Left ventricle myocardium superior (tissue), 1 donor: ENCODE measurements at places on chromosomes 6 and 20.

DNA sequence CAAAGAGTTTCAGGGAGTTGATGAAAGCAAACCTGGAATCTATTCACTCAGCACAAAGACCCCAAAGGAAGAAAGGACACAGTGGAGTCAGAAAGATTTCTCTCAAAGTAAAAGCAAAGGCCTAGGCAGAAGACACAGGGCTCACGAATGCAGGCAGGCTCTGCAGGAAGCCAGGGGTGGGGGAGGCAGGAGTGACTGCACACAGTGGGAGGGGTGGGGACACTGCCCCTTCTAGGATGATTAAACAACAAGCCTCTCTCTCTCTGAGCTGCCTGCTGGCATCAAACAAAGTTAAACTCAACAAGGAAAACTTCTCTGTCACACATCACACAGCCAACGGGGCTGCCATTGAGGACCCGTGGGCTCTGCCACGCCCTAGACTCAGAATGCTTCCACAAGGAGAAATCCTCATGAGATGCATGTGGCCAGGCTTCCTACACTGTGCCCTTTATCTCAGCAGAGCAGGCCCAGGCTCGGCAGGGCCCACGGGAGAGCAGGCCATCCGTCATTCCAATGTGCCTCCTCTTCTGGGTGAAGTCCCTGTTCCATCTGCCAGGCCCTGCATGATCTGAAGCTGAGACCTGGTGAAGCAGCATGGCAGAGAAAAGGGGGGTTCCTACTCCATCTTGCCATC is 70.1 kb downstream of the RAMACL start:
- no peak for DNase-seq

- no peak for DNase-seq
Measured at GRCh38 chr20:60446267-60447111, 488.3 kb downstream of the CDH26 start.

GRCh38 chr20:24980291-24981053 is 12.1 kb downstream of the APMAP start:
- DNase-seq, result no peak

DNA sequence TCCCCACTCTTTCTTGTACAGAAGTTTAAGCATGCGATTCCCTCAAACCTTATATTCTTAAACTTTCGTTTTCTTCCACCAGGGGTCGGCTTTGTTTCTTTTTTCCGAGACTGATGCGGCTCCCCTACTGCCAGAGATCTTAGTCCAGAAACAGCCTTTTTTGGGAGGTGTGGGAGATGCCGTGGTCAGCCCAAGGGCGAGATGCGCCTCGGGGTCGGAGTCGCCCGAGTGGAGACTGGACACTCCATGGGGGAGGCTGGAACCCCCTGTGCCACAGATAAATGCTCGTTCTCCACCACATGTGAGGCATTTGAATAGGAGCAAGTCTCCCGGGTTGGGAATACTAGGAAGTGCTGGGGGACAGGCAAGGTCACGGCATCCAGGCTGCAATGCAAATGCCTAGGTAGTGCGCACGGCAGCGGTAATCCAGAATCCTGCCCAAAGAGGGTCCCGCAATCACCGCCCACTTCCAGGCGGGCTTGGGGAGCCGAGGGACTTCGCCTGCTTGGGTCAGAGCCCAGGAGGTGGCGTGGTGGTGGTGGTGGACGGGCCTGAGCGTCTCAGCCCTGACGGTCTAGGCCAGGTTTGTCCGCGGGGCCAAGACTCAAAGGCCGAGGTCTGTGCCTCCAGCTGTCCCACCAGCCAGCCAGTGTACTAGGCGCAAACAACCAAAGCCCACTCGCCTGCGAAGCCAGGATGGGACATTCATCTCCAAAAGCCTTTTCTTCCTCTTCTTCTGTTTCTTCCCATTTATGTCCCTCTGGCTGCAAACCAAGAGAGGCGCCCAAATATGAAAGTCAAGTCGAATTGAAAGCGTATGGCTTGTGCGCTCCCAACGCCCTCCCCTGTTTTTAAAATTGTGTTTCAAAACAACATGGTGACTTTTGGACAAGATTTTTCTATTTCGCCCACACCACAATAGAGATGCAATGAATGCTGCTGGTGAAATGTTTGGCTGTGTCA is 39.3 kb upstream of the OSTM1 start:
- peak; percentile 33 for DNase-seq

GRCh38 chr6:153966001-153966400 is 73.0 kb upstream of the OPRM1 start:
- no peak for DNase-seq

- no peak for DNase-seq
Measured at GRCh38 chr6:111416529-111416928, 66.5 kb downstream of the REV3L start.

DNA sequence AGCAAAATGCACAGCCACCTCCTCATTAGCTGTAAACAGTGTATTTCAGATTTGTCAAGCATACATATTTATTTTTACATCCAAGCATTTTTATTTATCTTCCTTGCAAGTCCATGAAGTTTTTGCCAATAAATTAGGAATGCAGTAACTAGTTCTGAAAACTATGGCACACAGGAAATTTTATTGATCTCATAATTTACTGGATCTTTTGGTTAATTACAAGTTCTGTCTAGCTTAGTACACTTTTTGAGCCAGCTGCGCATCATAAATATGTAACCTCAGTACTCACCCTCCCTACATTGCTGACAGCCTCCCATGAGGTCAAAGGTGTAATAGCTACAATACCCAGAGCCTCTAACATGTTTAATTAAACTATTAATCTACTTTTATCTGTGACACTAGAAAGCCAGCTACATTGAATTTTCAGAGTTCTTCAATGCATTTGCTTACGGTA is 898.2 kb downstream of the KIF16B start:
- no peak for DNase-seq

DNA sequence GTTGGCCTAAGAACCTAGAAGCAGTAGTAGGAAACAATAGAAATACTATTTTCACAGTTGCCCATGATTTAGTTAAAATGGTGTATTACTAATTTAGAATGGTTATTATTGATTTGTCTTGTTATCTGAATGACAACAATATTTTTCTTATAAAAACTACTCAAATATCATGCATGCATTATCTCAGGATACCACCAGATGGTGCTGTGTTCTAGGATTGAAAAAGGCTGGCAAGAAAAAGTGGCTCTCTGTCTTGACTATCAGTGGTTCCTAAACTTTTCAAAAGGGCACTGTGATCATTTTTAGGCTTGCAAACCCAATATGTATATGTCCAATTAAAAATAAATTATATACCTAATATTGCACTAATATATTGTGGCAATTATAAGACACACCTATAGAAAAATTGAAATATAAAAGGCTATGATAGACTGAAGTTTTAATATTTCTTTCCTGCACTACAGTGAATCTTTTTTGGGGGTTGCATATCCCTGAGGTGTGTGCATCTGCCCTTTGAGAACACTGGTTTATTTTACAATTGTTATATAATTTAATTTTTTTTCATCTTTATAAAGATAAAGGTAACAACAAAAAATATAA is 131.7 kb upstream of the MLIP start:
- no peak for DNase-seq

DNA sequence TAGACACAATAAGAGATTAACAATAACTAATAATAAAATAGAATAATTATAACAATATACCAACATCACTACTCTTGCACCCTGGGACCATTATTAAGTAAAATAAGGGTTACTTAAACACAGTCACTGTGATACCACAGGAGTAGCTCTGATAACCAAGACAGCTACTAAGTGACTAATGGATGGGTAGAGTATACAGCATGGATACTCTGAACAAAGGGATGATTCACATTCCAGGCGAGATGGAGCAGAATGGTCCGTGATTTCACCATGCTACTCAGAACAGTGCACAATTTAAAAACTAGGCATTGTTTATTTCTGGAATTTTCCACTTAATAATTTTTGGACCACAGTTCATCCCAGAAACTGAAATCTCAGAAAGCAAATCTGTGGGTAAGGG is 80.0 kb upstream of the FUT9 start:
- no peak for DNase-seq

DNA sequence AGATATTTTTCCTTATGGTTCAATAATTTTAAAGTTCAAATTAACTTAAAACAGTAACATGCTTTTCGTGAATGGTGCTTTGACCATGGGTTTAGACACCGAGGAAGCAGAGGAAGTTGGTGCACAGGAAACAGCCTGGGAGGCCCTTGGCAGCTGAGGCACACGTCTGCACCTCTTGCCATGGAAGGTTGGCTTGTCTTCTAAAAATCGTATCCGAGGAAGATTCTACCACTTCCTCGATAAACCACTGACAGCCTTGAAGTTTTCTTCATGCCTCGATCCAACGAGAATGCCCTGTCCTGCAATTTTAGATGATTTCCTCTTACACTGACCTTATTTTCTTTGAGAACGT is 12.2 kb downstream of the DLL1 start:
- DNase-seq, result no peak

DNA sequence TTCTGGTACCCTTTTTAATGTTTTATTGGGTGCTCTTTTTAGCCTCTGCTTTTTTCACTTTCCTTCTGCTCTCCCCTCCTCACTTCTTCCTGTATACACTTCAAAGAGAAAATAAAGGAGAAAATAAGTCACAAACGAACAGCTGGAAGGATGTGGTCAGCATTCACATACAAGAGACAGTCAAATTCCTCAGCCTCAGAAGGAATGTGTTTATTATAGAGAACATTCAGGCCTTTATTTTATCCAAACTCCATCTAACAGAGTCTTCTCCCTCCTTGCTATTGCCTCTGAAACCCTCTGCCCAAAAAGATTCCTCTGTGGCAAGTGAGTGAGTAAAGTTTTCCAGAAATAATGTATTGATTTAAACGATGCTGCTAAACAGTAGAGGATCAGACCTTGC is 490.4 kb downstream of the FRK start:
- no peak for DNase-seq

- no peak for DNase-seq
Measured at GRCh38 chr20:29306390-29307072, 1950.9 kb upstream of the DEFB115 start.

DNA sequence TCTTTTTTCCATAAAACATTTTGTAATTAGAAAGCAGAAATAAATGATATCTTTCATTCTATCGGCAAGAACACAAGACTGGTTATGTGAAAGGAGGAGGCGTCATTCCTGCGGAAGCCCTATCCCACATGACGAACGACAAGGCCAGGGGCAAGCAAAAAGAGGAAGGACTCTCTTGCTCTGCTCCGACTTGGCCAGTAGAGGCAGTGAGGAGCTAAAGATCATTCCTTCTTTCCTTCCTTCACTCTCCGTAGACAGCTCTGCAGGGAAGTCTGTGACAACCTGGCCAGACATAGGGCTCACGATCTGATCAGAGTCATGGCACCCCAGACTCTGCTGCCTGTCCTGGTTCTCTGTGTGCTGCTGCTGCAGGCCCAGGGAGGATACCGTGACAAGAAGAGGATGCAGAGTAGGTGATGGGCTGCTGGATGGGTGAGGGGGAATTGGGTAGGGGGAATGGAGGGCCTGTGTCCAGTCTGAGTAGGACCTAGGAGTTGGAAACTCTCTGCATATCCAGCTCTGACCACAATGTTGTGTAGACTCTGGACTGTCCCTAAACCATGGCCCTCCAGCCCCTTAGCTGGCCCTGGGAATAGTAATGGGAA is at the start of gene WFDC10A:
TSS of gene WFDC10A (plus strand) at position 244 of the 605 bp plus-strand sequence. CDS start at position 319, 75 bp downstream.
- DNase-seq, result no peak

- no peak for DNase-seq
Measured at GRCh38 chr6:41088451-41088850, 15.7 kb downstream of the NFYA start.

DNA sequence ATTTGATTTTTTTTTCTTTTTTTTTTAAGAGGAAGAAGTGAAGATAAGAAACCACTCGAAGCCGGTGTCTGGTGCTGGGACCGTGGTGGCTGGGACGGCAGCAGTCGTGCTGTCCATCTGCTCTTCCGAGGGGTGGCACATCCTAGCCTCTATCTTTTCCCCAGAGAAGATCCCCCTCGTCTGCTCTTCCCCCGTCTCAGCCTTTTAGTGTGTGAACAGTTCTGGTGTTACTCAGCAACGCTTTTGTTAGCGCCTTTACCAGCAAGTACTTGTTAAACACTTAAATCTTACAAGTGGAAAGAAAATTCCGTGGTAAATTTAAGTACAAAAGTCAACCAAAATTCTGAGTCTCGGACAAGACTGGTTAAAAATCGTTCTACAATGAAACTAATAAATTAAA is 90.1 kb downstream of the RSPH3 start:
- no peak for DNase-seq

GRCh38 chr6:148528292-148528691 is 185.7 kb downstream of the SASH1 start:
- no peak for DNase-seq

DNA sequence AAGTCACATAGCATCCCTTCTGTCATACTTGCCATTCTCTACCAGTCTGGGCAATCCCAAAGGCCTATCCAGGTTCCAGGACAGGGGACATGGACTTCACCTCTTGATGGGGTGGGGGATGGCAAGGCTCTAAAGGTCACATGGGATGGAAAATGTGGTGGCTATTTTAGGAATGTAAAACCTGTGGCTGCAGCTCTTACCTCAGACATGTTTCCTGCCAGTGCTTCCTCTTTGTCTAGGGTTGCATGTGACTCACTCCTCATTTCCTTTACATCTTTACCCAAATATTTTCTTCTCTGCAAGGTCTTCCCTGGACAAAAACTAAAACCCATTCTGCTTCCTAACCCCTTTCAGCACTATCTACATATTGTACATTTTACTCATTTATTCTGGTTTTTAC is 135.7 kb downstream of the BTBD3 start:
- DNase-seq, result no peak

DNA sequence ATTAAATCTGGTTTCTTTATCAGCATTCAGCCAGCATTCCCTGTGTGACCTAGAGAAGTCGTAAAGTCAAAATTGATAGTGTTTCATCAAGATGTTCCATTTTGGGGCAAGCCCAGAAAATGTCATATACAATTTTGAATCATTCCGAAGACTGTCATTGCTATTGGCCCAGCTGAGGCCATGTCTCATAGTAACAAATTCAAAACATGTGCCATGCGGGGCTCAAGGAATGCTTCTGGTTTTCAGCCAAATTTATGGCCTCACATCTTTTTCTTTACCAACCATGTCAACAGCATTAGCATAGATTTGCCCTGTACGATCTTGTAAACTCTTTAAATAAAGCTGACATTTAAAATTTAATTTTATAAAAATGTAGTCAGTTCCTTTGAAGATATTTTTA is 314.7 kb downstream of the PAX1 start:
- DNase-seq, result no peak

- no peak for DNase-seq
Measured at GRCh38 chr6:80380566-80380965, 274.1 kb downstream of the BCKDHB start.

GRCh38 chr6:162833776-162834175 is 106.0 kb downstream of the PACRG start:
- DNase-seq, result no peak

DNA sequence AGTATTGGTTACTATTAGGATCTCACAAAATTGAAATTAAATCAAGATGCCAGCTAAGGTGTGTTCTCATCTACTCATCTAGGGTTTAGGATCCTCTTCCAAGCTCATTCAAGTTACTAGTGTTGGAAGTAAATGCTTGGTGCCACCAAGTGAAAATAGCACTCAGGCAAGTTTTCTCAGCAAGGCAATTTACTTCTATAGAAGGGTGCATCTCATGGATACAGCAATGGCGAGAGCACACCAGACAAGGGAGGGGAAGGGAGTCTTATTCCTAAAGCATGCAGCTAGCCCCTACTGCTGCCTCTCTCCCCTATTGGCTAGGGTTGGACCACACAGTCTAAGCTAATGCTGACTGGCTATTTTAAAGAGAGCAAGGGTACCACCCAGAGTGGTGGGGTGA is 23.0 kb upstream of the FAM8A1 start:
- no peak for DNase-seq
